ENCODE measurements at places on chromosomes 6 and 20.

DNA sequence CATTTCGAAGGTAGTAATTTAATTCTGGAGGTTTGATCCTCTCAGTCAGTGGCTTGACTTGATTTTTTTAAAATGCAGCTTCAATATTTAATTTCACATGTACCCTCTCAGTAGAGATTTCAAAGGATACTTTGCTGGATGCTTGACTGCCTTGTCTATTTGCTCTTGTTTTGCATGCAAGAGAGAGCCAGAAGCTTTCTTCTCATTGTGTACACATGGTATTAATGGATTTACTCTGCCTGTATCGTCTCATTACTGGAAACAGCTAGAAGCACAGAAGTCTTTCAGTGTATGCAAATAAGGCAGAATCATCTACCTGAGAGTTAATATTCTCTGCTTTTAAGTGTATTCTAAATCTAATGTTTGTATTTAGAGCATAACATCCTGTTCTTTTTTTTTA is 84.3 kb upstream of the FOXO3 start:
- DNase-seq, result no peak

- no peak for DNase-seq
Observed at GRCh38 chr6:136737871-136738691, 54.2 kb downstream of the MAP3K5 start.

GRCh38 chr6:106614592-106615257 is 14.6 kb downstream of the RTN4IP1 start:
- DNase-seq, result no peak

DNA sequence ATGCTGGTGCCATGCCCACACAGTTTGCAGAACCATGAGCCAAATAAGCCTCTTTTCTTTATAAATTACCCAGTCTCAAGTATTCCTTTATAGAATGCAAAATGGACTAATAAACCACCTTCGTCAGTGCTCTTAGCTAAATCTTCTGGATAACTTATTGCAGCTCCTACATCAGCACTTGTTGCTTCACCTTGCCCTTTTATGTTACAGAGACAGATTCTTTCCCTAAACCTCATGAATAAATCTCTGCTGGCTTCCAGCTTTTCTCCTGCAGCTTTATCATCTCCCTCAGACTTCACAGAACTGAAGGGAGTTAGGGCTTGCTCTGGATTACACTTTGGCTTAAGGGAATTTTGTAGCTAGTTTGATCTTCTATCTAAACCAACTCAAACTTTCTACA is 22.6 kb downstream of the NUP153 start:
- no peak for DNase-seq

DNA sequence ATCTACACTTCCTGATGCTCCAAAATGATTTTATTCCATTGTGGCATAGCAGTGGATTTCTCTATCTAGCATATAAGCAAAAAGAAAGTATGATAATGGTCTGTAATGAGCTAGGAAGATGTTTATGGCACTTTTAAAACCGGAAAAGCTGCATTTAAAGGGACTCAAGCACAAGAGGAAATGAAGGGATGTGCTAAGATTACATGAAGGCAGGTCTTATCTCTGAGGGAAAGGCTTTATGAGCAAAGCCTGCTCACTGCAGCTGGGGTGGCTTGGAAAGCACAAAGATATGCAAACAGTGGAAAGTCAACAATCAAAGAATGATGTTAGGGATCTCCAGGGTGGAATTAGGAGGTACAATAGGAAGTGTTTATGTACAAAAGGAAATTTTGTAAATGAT is 138.2 kb downstream of the TENT5A start:
- no peak for DNase-seq

DNA sequence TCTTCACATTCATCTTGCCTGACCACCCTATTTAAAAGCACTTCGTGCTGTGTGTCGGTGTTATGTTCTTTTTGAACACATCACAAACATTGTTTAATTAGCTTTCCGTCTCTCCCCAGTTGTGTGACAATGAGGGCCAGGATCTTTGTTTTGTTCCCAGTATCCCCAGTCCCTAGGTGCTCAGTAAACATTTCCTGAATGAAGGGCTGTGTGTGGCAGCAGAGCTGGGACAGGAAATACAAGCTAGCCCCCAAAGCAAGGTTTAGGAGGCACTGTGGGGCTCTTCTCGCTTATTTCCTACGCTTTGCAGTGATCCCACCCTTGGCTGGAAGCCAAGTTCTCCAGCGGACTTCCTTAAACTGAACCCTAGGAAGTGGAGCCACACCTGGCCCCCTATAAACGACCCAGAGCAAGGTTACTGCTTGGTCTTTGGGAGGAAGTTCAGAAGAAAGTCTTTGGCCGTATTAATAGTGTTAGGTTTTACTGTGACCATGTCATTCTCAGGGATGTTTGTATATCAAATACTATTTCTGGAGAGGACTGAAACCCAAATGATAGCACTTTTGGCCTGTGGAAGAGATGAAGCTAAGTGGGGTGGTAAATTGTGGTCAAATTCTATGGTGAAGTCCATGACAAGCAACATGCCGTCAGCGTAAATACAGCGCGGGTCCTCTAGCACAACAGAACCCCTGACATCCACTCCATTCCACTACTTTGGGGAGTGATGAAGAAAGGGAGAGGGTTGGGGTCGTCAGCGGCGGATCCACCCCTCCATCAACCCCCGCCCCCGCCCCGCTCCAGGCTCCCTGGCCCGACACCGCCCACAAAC is 570 bp upstream of the FANCE start:
- DNase-seq, result no peak

GRCh38 chr6:64293298-64293697 is 657.7 kb downstream of the PHF3 start:
- no peak for DNase-seq

DNA sequence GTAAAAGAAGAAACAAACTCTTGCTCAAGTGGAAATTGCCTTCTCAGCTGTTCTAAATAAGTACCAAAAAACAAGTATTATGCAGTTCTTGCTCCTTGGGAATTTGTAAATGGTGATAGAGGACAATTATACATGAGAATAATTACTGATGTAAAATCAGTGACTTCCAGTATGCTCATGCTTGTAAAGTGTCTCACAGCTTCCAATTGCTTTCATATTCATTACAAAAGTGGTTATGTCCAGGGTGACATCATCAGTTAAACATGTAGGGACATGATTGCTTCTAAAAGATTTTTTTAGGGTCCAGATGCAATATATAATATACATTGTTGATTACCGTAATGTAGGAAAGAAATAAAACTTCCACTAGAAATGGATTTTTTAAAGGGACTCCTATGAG is 122.8 kb upstream of the B3GAT2 start:
- no peak for DNase-seq

DNA sequence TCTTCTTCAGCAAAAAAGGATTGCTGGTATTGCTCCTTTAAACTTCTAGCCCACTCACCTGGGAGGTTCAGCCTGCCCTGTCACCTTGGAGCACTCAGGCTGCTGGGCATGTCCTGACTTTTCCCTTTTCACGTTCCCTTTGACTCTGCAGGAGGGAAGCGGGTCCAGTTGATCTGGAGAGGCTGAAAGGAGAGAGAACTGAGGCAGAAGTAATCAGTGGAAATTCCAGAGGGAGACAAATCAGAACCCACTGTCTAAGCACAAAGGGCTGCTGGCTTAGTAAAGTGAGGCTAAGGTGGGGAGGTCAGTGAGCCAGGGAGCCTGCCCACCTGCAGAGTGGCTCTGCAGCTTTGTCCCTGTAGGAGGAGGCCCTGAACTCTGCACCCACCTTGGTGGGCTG is 9.7 kb upstream of the SYNDIG1 start:
- DNase-seq, result no peak

GRCh38 chr6:149147938-149148718 is 169.4 kb upstream of the TAB2 start:
- no peak for DNase-seq

GRCh38 chr6:111423055-111423633 is 59.9 kb downstream of the REV3L start:
- DNase-seq, result no peak

DNA sequence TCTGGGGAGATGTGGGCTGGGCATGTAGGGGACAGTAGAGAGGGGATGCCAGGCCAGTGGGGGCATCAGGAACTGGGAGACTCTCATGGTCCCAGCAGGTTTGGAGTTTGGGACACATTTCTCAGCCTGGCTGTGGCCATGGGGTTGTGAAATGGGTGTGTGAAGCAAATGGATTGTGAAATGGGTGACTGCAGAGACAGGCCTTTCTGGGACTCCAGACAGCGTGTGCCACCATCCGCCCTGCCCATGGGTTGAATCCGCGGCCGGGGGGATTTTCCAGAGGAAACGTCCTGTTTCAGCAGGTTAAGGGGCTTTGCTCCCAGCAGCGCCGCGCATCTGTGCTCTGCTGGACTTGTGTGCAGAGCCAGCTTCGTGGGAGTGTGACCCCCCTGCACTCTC is 3.7 kb upstream of the PMEPA1 start:
- no peak for DNase-seq

DNA sequence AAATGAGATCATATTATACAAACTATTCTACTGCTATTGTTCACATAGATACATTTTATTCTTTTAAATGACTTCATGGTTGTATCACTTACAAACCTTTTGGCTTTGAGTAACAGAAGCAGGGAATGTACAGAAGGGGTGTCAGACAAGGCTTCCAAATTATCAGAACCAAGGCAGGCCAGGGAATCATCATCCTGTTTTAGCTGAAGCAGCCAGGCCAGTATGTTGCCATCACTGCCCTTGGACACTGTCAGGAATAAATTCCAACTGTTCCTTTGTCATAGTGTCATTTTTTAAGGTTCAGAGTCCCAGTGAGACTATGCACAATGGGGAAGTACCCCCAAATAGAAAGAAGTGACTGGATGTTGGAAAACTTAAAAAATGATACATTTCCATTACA is 23.1 kb upstream of the PKIG start:
- DNase-seq, result no peak

DNA sequence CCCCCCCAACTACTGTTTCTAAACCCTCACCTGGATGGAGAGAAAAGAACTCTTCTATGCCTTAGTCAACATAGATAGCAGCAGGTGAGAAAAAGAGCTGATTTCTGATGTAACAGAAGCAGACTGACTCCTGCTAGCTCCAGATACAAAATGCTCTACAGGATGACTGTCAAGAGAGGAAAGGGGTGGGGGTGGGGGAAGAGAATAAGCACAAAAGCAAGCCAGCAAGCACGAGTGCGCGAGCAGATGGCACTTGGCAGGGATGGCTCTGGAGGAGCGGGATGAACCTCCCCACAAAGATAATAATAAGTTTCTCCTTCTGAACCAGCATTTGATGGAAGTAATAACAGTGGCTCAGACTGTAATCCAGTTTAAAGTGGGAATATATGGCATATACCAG is 45.6 kb upstream of the SPDEF start:
- no peak for DNase-seq

DNA sequence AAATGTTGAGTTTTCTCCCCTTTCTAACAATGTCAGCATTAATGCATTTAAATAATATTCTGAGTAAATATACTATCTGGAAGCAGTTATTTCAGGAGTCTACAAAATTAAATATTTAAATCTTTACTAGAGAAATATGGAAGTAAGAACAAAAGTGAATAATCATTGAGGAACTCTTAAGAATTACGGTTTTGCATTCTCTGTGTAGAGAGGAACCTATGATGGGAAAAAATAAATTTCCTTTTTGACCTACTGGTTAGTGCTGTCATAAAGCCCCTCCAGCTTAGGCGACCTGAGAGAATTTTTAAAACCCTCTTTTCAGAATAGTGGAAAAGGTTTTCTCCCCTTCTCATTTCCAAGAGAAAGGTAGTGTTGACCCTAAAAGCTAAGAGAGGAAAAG is 64.8 kb downstream of the ATXN1 start:
- no peak for DNase-seq

DNA sequence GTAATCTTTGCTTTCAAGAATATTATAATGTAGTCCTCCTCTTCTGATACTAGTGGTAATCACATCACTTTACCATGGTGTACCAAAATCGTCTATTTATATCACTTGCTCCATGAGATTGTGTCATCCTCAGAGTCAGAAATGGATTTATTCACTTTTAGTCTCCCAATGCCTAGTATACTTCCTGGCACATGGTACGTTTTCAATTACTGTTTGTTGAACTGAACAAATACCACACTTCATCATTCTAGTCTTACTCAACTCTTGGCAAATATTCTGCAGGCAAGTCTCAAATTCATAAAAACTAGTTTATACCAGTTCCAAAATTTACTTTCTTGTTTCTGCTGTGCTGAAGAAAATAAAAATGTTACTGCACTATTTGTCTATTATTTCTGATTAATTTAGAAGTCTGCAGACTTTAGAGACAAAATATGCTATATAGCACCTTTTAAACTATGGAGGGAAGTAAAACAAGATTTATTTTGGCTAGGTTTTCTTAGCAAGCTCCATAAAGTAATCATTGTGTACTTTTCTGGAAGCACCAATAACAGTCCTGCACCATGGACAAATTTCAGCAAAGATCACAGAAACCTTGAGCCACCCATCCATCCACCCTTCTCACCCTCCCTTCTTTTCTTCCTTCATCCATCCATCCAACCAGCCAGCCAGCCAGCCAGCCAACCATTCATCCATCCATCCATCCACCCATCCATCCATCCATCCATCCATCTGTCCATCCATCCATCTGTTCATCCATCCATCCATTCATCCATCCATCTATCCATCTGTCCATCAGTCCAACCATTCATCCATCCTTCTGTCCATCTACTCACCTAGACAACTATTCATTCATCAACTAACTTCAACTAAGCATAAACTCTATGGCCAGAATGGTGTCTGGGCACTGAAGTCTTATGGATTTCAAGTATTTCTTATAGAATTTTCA is 102.1 kb upstream of the STMND1 start:
- DNase-seq, result no peak

DNA sequence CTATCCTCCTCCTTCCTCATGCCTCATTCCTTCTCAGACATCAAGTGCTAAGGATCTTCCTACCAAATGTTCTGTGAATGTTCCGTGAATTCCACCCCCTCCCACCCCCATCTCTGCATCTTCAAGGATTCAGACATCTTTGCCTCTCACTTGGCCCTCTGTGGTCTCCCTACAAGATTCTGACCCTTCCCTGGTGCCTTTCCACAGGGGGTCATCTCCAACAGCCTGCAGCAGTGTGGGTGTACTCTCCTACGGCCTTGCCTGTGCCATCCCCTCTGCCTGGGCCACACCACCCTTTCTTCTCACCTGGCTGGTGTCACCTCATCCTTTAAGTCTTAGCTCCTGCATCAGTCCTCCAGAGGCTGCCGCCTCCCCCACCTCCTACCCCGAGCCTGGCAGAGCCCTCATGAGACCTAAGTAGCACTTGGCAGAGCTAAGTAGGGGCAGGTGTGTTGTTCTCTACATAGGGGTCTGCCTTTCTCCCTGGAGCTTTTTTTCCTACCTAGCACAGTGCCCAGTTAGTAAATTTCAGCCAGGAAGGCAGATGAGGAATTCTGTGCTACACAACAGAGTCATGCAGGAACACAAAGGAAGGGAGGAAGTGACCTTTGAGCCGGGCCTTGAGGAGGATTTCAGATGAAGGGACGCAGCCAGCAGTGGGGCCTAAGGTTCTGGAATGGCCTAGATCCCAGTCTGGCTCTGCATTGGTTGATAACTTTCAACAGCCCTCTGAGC is 43.1 kb downstream of the TM9SF4 start:
- DNase-seq, result no peak
